Stimulated activated CD8-positive, alpha-beta memory T cell treated with anti-CD3 and anti-CD28 coated beads, Interleukin-12 subunit alpha, Interleukin-12 subunit beta, amount 100 ng/mL, for 4 hours (primary cell): ENCODE measurements at places on chromosomes 6 and 20.

GRCh38 chr6:146914489-146915483 is 289.4 kb upstream of the STXBP5 start:
- no peak for DNase-seq

GRCh38 chr20:961768-962167 is 40.3 kb downstream of the RSPO4 start:
- no peak for DNase-seq

DNA sequence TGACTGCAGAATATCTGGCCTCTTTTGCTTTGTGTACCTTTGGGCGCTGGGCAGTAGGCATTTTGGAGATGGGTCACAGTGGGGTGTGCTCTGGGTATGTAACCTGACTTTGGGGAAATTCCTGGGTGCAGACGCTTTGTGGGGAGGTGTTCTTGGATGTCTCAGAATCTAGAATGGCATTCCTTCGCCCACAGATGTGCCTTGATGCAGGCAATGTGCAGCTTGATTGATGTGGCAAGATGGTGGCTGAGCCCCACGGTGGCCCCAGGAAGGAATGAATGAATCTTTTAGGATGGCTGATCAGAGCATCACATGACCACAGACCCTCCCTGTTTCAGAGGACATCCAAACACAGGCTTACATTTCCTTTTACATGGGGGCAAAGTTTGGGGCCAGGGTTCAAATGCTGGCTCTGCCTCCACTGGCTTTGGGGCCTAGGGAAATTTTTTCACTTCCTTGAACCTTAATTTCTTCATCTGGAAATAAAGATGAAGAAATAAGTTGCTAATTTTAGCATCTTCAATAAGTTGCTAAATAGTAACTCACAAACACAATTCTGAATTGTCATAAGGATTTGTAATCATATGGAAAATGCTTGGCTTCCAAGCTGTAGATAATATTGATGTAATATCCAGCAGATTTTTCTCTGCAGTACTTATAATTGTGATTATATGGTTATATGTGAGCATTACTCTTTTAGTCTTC is 5.6 kb downstream of the PPP1R16B start:
- no peak for DNase-seq

DNA sequence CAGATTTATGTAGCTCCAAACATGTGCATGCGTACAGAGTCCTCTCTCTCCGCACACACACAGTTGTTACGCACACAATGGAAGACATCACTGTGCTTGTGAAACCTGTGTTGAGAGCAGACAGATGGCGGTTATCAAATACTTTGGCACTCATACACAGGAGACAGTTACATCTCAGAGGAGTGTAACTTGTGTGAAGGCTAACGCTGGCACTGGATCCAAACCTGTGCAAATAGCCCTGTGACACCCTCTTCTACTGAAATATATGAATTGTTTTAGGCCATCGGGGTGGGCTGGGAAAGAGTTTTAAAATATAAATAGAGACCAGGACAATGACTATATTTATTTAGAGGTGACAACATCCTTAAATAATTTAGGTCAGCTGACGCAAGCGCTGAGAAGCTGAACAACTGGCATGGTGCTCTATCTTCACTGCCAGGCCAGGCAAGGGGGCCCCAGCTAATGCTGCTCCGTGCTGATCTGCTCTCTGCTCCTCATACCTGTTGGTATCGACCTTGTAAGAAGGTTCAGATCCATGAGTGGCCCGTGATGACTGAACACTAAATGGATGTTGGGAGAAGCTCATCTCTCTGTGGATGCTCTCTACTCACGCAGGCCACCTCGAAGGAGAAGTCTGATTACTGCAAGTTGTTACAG is 69.4 kb downstream of the FOXC1 start:
- no peak for DNase-seq

DNA sequence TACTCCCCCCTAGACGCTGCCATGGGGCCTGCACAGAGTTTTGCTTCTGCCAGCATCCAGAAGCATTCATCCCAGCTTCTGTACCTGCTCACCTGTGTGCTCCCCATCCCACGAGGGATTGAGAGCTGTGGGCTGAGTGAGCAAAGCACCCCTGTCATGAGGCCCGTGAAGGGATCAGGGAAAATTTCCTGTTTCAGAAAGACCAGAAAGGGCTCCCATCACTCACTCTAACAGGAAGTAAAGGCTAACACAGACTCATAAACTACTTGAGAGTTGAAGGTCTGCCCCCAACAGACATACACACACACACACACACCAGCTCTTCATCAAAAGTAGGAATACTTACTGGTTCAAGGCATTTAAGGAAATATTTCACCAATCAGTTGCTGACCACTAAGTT is 256.5 kb upstream of the NT5E start:
- no peak for DNase-seq

GRCh38 chr6:93343476-93343875 is 75.9 kb downstream of the EPHA7 start:
- DNase-seq = no peak

- DNase-seq = no peak
These were observed 106.1 kb downstream of the TFAP2B start for GRCh38 chr6:50924758-50925157.

- no peak for DNase-seq
These were observed 19.5 kb upstream of the FAM8A1 start for GRCh38 chr6:17580518-17581048.

DNA sequence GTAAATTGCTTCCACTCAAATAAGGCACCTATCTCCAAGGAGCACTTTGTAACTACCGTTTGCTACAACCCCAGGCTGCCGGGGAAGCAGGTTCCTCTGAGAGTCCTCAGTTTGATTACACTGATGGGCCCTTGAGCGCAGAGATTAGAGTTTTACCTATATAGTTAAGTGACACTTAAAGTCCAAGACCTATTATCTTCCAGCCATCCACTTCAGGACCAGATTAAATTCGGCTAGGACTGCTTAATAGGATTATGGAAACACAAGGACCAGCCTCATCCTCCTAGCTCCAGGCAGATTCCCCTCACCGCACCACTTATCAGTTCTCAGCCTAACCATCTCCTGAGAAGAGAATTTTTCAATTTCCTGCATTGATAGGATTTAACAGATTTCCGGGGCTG is 64.7 kb upstream of the TIAM2 start:
- no peak for DNase-seq

DNA sequence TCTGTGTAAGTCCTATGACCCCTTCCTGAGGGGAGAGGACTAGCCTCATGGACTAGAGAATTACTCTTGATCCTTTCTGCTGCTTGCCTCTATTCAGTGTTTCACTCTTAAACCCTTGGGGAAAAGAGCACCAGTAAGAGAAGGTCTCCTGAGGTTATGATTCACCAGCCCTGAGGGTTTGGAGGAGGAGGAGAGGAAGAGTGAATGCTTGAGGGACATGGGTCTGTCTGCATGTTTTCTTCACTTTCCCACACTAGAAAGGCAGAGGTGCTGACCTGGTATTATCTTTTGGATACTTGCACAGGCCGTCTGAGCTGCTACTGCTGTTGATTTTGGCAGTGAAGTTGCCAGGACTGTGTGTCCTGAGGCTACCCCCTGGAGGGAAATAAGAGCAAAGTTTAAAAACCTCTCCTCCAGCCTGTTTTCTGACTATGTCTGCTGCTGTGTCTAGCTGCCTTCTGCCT is 78.3 kb downstream of the CD109 start:
- no peak for DNase-seq

DNA sequence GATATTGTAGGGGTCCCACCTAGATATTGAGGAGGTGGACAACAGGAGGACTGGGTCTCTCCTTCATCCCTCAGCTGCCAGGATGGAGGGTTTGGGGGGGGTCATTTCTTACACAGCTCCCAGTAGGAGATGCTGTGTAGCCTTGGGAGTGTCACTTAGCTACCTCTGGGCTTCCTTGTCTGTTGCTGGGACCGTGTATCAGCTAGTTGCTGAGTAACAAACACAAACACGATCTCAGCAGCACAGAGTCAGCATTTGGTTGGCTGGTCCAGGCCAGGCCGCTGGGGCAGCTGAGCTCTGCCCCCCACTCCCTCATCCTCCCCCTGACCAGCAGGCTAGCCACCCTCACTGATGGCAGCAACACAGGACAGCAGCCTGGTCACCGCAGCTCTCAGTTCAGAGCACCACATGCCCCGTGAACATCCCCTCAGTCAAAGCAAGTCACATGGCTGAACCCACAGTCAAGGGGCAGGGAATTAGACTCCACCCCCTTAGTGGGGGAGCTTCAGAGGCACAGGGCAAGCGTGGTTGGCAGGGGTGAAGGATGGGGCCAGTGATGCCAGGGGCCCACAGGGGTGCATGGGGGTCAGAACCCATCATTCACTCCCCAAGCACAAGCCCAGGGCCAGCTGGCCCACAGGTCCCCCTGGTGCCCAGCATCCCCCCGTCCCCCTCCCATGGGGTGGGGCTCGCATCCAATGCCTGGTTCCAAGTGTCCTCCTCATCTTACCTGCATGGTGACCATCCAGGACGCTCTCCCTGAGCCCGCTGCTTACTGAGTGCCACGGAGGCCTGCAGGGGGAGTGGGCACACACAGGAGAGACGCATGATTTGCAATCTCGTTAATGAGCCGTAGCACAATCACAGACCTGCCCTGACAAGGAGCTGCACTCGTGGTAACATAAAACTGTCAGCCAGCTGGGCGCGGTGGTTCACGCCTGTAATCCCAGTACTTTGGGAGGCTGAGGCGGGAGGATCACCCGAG is 112.4 kb downstream of the TAF4 start:
- no peak for DNase-seq

DNA sequence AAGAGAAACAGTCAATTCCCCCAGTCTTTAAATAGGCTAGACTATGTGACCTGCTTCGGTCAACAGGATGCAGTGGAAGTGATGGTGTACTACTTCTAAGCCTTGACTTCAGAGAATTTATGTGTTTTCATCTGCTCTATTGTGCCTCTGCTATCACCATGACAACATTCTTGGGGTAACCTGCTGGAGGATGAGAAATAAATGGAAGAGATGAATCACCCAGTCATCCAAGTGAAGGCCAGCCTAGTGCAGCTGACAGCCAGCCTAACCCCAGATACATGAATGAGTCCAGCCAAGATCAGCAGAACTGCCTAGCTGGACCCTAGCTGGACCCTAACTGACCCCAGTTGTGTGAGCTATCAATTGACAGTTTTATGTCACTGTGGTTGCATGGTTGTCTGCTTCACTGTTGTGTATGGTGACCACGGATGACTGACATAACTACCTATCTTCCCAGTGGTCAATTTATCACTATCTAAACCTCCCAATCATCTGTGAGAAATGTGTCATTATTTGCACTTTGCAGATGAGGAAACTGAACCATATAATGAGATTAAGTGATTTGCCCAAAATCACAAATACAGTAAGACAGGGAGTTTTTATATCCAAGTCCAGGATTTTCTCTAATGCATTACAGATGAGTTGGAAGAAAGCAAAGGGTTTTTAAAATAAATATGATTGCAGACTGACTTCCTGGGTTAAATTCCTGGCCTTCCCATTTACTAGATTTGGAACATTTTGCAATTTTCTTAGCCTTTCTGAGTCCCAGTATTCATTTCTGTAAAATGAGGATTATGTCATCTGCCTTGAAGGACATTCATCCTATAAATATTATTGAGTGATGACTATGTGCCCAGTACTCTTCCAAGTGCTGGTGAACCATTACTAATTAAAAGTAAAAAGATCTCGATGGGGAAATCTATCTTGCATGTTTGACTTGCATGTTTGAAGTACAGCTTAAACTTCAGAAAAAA is 136.4 kb upstream of the PLCB4 start:
- DNase-seq = no peak

DNA sequence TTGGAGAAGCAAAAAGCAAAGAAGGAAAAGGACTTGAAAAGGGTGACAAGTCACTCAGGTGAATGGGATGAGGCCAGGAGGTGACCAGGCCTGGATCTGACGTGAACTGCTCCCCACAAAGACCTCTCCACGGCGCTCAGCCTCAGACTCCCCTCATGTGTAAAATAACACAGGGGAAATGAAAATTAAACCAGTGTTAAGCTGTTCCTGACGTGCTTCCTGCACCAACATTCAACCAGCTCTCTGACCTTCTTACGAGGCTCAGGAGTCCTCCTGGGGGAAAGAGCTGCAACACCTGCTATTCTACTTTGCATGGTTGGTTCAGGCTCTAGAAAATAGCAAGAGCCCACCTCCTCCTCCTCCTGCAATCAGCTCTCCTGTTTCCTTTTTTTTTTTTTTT is 256.7 kb downstream of the ATXN1 start:
- no peak for DNase-seq

GRCh38 chr20:50722424-50723155 is 8.8 kb upstream of the PARD6B start:
- DNase-seq = no peak

DNA sequence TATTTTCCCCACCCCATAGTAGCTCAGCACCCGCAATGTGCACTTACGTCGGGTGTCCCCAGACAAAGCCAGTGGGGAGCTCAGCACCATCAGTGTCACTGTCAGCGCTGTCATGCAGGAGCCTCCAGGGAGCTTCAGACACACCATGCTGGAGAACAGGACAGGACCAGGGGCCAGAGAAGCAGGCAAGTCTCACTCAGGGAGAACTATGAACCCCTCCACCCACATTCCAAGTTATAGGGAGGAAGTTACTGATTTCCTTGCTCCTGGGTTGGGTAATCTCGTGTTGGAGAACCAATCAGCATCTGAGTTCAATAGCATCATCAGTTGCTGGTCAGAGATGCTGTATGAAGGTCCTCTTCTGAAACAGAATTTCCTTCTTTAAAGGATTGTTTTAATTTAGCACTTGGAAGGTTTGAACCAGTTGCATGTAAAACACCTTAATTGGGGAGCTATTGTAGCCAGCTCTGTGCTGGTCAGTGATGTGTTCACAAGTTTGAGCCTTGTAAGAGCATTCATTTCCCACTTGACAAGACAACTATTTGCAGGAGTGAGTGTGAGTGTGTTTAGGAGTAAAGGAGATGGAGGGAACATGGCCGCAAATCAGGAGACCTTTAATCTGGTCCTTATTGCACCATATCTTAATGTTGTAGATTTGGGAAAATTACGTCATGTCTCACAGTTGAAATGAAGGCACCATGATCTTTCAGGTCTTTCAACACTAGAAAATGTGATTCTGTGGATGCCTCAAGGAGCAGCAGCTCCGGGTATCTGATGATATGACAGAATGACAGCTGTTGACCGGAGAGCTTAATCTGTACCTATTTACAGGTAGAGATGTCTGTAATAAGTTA is at the start of gene HLA-DRB1:
Gene HLA-DRB1 (minus strand): TSS at position 253 of the 854 bp plus-strand sequence. CDS start 106 bp downstream, at position 147.
- no peak for DNase-seq

GRCh38 chr6:33731751-33732282 is 14.9 kb downstream of the IP6K3 start:
- DNase-seq = no peak

- no peak for DNase-seq
These were observed 58.5 kb downstream of the AHI1 start for GRCh38 chr6:135438907-135439535.
